Upper lobe of left lung (tissue), 6 donors: ENCODE measurements at places on chromosomes 12 and 14. TPM values are rescaled to one million over a fixed set of nuclear protein-coding genes. Genes with fewer than 3 reads are reported as not detected.

Gene PAX9
- 2.3 TPM for total RNA-seq

Gene ALDH1L2
- total RNA-seq: 3.7 TPM

Gene MYO1H
- total RNA-seq: 0.17 TPM

Gene CTDSP2
- 167 TPM for total RNA-seq

GRCh38 chr12:67662910-67663538 lies 14.5 kb downstream of the DYRK2 start:
- DNase-seq: no peak

GRCh38 chr14:31083781-31084180 lies 57.6 kb upstream of the STRN3 start:
- DNase-seq: no peak

DNA sequence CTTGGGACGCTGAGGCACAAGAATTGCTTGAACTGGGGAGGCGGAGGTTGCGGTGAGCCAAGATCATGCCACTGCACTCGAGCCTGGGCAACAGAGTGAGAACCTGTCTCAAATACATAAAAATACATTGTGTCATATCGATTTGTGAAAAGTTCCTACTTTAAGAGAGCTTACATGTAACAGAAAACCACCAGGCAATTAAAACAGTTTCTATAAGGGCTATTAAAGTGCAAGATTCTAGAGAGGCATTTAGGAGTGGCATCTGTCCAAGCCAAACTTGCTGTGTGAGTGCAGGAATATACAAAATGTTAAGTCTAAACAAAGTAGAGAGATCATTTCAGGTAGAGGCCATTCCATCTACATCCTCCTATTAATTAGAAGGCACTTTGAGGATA lies 1.7 kb upstream of the NEK9 start:
- no peak for DNase-seq

DNA sequence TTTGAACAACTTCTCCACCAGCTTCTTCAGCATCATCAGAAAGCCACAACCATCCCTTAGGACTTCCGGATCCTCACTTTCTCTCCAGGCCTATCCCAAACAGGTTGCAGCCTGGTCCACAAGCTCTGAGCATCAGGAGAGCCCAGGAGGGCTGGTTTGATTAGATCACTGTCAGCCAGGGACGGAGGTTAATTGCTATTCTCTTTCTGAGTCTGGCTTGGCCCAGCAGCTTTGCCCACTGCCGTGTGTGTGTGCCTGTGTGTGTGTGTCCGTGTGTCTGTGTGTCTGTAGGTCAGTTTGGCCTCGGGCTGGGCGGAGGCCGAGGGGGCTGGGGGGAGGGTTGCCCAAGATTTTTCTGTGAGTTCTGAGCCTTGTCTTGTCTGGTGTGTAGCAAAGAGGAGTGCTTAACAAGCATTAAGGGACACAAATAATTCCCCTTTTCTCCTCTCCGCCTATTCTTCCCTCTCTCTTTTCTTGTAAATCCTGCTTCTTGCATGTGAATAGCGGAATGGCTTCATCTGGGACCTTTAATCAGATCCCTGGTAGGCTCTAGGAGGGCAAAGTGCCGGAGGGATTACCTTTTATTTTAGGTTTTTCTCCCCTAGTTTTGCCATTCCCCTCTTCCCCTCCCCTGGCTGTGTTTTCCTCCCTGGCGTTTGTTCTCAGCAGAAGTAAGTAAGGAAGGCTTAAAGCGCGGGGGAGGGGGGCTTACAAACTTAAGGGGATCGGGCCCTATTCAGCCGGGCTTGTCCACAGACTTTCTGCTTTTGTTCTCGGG lies 138.2 kb upstream of the LHX5 start:
- DNase-seq: no peak
